ENCODE measurements at places on chromosomes 4 and X.

- DNase-seq: no peak
Observed at GRCh38 chr4:118354913-118355312, 2.1 kb upstream of the PRSS12 start.

GRCh38 chr4:69056921-69057550 is 39.2 kb upstream of the UGT2B7 start:
- DNase-seq: no peak

DNA sequence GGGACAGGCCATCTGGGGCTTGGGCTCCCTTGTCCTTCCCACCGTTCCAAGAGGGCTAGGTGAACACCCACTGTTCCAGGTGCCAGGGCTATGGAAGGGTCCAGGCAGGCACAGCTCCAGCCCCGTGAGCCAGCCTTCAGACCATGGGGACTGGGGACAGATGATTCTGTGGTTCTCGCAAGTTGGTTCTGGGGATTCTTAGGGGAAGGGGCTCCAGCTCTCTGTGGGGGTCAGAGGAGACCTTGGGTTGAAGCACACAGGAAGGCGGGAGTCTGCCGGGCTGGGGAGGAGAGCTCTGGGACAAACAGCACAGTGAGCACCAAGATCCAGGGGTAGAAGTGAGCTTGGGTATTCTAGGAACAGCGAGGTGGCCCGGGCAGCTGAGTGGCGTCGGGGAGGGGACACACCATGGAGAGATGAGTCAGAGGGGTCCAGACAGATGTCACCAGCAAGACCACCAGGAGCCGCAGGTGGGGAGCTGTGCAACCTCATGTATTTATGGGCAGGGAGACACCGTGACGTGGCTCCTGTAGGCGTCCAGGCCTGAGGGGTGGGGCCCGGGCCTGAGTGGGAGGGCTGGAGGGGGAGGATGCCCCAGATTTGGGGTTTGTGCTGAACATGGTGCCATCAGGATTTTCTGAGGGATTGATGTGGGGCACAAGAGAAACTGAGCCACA is 48.8 kb upstream of the HMX1 start:
- no peak for DNase-seq

- no peak for DNase-seq
Observed at GRCh38 chr4:188691811-188692210, 552.6 kb downstream of the TRIML1 start.

- DNase-seq: no peak
Observed at GRCh38 chr4:86855572-86855971, 6.4 kb upstream of the SLC10A6 start.

DNA sequence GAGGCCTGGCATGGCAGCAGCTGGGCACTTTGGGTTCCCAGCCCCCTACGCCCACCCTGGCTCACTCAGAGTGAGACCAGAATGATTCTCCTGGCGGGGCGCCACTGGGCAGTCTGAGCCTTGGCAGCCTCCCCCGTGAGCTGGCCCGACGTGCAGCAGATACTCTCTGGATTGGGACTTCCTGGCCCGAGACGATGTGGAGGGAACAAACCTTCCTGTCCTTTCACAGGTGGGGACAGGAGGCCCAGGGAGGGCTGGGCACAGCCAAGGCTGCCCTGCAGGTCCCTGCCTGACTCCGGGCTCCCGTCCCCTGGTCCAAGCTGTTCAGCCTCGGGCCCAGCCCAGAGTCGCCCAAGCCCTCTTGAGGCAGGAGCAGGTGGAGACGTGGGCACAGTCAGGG is 17.9 kb upstream of the ADD1 start:
- DNase-seq: no peak
